Uterus (tissue), 4 donors: ENCODE measurements at places on chromosomes 11 and 22. TPM values are rescaled to one million over a fixed set of nuclear protein-coding genes. Genes with fewer than 3 reads are reported as not detected.

Gene GGTLC2
- not detected for total RNA-seq

- no peaks in the 10 kb centered on the region for H3K27me3 ChIP-seq
- no peaks in the 10 kb centered on the region for H3K4me1 ChIP-seq
- H3K4me3 ChIP-seq = no peak overlapping the region
- no peak for DNase-seq
- H3K36me3 ChIP-seq = no peaks in the 10 kb centered on the region
Measured at GRCh38 chr11:100434821-100435641, 252.1 kb upstream of the ARHGAP42 start.

Gene CNIH2
- total RNA-seq = not detected

DNA sequence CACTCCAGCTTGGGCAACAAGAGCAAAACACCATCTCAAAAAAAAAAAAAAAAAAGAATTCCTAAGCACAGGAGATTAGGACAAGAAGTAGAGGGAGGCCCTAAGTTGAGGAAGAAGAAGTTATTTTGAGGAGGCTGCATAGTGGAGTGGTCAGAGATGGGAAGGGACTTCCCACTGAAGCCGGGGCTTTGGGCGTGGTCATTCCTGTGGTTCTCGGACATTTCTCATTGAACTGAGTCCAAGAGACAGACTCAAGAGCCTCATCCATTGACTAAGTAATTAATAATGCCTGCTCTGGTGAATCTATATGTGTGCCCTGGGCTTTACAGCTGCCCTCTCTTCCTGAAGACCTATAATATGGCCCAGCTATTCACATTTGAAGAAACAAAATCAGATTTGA lies 53.2 kb upstream of the FTH1 start:
- no peaks in the 10 kb centered on the region for H3K36me3 ChIP-seq
- no peak for DNase-seq
- H3K4me3 ChIP-seq = no peak overlapping the region
- no peak overlapping the region for H3K27ac ChIP-seq
- no peaks in the 10 kb centered on the region for H3K27me3 ChIP-seq

- H3K4me1 ChIP-seq = no peaks in the 10 kb centered on the region
- H3K27ac ChIP-seq = no peak overlapping the region
- H3K27me3 ChIP-seq = no peaks in the 10 kb centered on the region
- DNase-seq = no peak
Measured at GRCh38 chr11:44416776-44417175, 106.8 kb upstream of the ALX4 start.

DNA sequence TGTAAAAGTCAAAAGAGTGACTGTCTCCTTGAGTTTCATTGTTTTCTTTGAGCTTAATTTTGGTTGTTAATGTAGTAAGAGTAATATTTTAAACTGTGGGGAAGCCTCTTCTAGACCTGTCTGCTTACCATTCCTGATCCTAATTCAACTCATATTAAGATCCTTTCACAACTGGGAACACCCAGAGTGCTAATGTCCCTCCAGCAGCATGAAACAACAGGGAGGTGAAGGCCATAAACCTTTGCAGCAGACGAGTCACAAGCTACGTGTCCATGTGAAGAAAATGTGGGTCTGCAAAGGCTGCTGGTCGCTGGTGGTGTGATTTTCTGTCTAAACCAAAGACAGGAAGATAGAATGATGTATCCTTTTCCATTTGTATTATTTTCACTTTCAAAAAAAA lies 152.5 kb downstream of the ETS1 start:
- H3K4me1 ChIP-seq = no peaks in the 10 kb centered on the region
- DNase-seq = no peak
- no peak overlapping the region for H3K27ac ChIP-seq
- H3K27me3 ChIP-seq = no peaks in the 10 kb centered on the region
- no peak overlapping the region for H3K4me3 ChIP-seq

- no peaks in the 10 kb centered on the region for H3K27me3 ChIP-seq
- H3K4me1 ChIP-seq = no peaks in the 10 kb centered on the region
- no peak overlapping the region for H3K27ac ChIP-seq
- no peak for DNase-seq
- no peak overlapping the region for H3K4me3 ChIP-seq
Measured at GRCh38 chr11:35847473-35847872, 96.4 kb upstream of the LDLRAD3 start.

- H3K36me3 ChIP-seq = no peaks in the 10 kb centered on the region
- H3K27ac ChIP-seq = no peak overlapping the region
- no peak overlapping the region for H3K4me3 ChIP-seq
- no peak for DNase-seq
- H3K27me3 ChIP-seq = no peaks in the 10 kb centered on the region
Measured at GRCh38 chr22:35782504-35782903, 64.8 kb downstream of the APOL5 start.

Gene CD3D
- total RNA-seq = not detected

- H3K4me1 ChIP-seq = no peaks in the 10 kb centered on the region
- H3K4me3 ChIP-seq = no peak overlapping the region
- DNase-seq = no peak
- H3K27me3 ChIP-seq = no peaks in the 10 kb centered on the region
Measured at GRCh38 chr11:130426837-130427341, 1.5 kb downstream of the ADAMTS8 start.

DNA sequence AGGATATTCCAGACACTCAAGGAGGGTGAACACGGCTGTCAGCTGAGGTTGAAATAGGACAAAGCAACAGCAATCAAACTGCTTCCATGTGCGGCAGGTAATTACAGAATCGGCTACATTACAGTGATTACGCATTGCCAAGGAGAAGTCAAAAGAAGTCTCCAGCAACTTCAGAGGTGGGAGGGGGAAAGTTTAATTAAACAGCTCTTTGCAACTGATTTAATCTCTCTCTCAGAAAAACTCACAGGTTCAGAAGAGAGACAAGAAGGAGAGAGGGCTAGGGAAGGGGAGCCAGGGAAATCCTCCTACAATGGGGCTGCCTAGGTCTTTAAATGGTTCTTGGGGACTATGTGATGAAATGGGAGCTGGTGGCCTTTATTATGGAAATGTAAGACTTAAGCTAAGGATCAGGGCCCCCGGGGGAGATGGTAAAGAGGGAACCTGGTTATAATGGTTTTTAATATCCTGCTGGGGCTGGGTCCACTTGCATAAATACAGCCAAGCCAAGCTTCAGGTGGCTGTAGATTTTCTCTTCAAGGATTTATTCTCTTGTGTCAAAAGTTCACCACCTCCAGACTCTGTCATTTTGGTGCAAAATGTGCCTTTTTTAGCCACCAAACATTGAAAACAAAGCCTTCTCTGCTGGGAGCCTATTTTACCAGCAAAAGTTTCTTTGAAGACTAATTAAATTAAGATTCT lies 354.7 kb upstream of the NARS2 start:
- no peak overlapping the region for H3K4me3 ChIP-seq
- no peaks in the 10 kb centered on the region for H3K27me3 ChIP-seq
- no peaks in the 10 kb centered on the region for H3K36me3 ChIP-seq
- H3K27ac ChIP-seq = no peak overlapping the region
- H3K4me1 ChIP-seq = no peaks in the 10 kb centered on the region

Gene PRRG4
- 2.3 TPM for total RNA-seq

DNA sequence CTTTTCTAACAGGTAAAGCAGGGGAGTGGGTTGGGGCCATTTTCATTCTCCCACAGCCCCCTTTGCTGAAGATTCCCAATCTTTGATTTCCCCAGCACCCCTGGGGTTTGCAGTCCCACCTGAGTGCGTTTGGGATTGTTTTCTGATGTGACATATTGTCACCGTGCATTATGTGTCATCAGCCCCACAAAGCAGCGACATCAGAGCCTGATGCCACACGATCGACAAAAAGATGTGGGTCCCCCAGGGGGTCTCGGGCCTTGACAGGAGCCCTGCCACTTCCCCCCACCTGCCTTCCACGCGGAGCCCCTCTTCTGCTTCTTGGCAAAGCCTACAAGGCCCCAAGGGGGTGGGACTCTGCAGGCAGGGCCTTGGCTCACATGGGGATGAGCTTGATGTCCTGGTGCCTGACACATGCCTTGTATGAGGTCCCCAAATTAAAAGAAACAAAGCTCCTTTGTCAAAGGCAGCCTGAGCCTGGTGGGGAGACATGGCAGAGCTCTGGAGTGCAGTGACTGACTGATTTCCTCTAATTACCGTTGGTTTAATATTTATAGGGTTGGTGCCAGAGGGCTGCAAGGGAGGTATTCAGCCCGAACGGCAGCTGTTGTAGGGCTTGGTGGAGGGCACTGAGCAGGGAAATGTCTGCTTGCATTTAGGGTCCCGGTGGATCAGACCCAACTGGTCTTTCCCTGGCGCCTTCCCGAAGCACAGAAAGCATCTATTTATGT lies 149.2 kb downstream of the MIAT start:
- no peaks in the 10 kb centered on the region for H3K27me3 ChIP-seq
- H3K36me3 ChIP-seq = no peaks in the 10 kb centered on the region
- no peak for DNase-seq
- H3K4me1 ChIP-seq = no peaks in the 10 kb centered on the region
- no peak overlapping the region for H3K4me3 ChIP-seq

DNA sequence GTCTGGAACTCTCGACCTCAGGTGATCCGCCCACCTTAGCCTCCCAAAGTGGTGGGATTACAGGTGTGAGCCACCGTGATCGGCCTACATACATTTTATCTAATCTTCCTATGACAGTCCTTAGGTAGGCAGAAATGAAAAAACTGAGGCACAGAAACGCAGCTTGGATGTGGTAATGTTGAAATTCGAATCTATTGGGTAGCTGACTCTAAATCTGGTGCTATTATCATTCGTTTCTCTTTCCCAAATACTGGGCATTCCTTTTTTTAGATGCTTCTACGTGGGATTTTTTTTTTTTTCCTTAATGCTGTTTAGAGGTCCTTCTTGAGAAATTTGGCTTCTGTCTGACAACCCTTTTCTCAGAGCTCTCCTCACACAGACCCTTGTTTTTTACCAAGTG lies 41.5 kb downstream of the FCHSD2 start:
- no peak overlapping the region for H3K27ac ChIP-seq
- H3K4me1 ChIP-seq = no peaks in the 10 kb centered on the region
- no peak for DNase-seq

DNA sequence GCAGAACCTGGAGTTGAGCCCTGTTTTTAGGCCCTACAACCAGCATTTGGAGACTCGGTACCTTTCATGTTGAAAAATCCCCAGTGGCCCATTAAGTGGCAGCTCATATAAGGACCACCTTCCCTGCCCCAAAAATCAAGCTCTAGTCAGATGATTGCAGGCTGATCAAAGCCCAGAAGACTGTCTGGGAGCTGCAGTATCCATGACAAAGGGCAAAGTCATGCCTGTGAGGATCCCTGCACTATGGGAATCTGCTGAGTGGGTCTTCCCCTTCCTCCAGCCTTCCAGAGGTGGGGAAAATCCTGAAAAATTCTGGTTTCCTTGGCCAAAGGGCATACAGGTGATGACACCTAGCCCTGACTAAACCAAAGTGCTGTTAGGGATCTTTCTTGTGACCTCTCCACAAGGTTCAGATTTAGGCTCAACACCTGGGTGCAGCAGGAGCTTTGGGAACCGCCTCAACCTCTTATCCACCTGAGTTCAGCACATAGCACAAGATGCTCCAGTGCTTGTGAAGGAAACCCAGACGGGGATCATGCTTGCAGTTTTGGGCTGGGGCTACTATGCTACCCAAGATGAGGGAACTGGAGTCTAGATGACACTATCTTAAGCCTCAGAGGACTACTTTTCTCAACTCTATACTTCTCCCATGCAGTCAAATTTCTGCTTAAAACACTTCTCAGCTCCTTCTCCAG lies 1.2 kb upstream of the TRIM3 start:
- no peaks in the 10 kb centered on the region for H3K4me1 ChIP-seq
- no peak overlapping the region for H3K4me3 ChIP-seq
- no peaks in the 10 kb centered on the region for H3K36me3 ChIP-seq
- H3K27ac ChIP-seq = peak overlapping the region; percentile 95
- DNase-seq = no peak

GRCh38 chr11:2760196-2760871 lies 60.5 kb upstream of the KCNQ1OT1 start:
- no peak overlapping the region for H3K27ac ChIP-seq
- no peak overlapping the region for H3K4me3 ChIP-seq
- no peak for DNase-seq
- no peaks in the 10 kb centered on the region for H3K27me3 ChIP-seq

DNA sequence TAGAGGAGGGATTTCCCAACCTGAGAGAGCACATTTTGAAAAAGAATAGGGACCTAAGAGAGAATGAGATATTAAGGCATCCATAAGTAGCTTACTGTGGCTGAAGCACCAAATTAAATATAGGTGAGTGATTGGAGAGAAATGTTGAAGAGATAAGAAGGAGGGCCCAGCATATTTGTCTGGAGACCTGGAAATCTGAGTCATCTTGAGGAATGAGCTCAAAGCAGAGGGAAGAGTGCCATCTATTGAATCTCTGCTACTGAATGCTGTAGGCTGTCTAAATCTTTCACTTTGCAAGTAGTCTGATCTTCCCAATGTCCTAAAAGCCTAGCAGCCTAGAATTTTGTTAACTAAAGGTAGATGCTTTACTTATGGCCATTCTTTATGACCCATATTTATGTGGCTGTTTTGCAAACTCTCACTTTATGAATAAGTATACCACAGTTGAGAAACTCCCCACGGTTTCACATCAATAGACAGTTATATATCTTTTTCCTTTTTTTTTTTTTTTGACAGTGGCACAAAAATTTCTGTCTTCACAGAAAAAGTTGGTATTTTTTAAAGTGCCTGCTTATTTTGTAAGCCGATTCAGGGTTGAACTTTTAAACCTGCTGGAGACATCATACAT lies 2093.5 kb downstream of the LRRC4C start:
- no peaks in the 10 kb centered on the region for H3K36me3 ChIP-seq
- no peaks in the 10 kb centered on the region for H3K27me3 ChIP-seq
- H3K4me1 ChIP-seq = no peaks in the 10 kb centered on the region
- no peak for DNase-seq
- H3K4me3 ChIP-seq = no peak overlapping the region

GRCh38 chr11:22472306-22472705 lies 134.1 kb downstream of the SLC17A6 start:
- no peak overlapping the region for H3K27ac ChIP-seq
- H3K4me1 ChIP-seq = no peaks in the 10 kb centered on the region
- no peaks in the 10 kb centered on the region for H3K27me3 ChIP-seq
- H3K36me3 ChIP-seq = no peaks in the 10 kb centered on the region
- no peak for DNase-seq

Gene IGSF9B
- 26.8 TPM for total RNA-seq

Gene TBX10
- not detected for total RNA-seq

- H3K4me1 ChIP-seq = no peaks in the 10 kb centered on the region
- no peaks in the 10 kb centered on the region for H3K27me3 ChIP-seq
- no peak overlapping the region for H3K4me3 ChIP-seq
- no peak overlapping the region for H3K27ac ChIP-seq
Measured at GRCh38 chr11:26470992-26471391, 101.1 kb downstream of the MUC15 start.

GRCh38 chr22:41823797-41824196 lies 9.1 kb upstream of the SREBF2 start:
- no peak overlapping the region for H3K4me3 ChIP-seq
- H3K27ac ChIP-seq = no peak overlapping the region
- no peaks in the 10 kb centered on the region for H3K4me1 ChIP-seq
- H3K27me3 ChIP-seq = no peaks in the 10 kb centered on the region

- H3K4me1 ChIP-seq = peaks cover 21% of the 10 kb centered on the region
- H3K36me3 ChIP-seq = no peaks in the 10 kb centered on the region
- H3K27me3 ChIP-seq = no peaks in the 10 kb centered on the region
- no peak for DNase-seq
- H3K4me3 ChIP-seq = peak overlapping the region; percentile 44
Measured at GRCh38 chr11:2269601-2270321, 627 bp downstream of the ASCL2 start.

Gene BTBD18
- total RNA-seq = not detected
